ENCODE measurements at places on chromosomes 16 and 17.

- no peak for DNase-seq
Measured at GRCh38 chr17:53543472-53543871, 279.3 kb upstream of the KIF2B start.

GRCh38 chr17:57084361-57084801, 665 bp upstream of the AKAP1 start:
- no peak for DNase-seq

DNA sequence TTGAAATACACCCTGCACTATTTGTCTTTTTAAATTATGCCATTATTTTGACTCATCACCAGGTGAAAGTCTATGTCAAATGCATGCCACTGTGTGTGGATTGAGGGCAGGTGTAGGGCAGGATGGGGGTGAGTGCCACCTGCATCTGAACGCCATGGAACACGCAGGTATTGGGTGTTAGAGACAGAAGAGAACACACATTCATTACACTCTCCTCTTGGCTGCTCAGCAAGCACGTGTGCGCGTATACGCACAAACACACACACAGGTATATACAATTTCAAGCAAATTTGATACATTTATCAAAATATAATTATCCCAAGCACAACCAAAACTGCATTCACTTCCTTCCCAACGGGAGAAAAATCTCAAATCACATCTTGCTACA, 268.9 kb downstream of the NTN1 start:
- DNase-seq: no peak

DNA sequence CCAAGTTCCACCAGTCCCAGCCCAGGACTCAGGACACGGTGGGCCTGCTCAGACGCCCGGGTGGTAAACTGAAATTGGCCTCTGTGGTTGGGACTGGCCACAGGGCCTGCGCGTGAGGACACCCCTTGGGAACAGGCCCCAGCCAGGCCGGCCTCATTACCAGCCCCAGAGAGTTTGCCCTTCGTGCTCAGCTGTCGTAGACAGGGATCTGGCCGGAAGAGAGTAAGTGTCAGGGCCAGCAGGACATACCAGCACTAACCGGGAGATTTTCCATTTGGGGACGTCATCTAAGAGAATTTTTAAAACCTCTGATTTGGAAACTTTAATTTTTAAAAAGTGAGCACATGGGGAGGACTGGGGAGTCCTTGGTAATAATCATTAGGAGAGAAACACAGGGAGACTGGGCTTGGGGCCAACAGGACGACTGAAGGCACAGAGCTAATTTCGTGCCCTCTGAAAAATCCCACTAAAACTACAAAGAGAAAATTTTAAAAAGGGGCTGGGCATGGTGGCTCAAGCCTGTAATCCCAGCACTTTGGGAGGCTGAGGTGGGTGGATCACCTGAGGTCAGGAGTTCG, 2.4 kb upstream of the RBFOX3 start:
- no peak for DNase-seq

- no peak for DNase-seq
Measured at GRCh38 chr17:14061666-14062560, 7.4 kb upstream of the COX10 start.
